ENCODE measurements at places on chromosomes 13 and 19. TPM values are rescaled to one million over a fixed set of nuclear protein-coding genes. Genes with fewer than 3 reads are reported as not detected.

- DNase-seq: no peak
These were observed 18.2 kb downstream of the IL17D start for GRCh38 chr13:20721454-20722357.

GRCh38 chr13:76620036-76620435, 266.2 kb downstream of the KCTD12 start:
- no peak for DNase-seq

DNA sequence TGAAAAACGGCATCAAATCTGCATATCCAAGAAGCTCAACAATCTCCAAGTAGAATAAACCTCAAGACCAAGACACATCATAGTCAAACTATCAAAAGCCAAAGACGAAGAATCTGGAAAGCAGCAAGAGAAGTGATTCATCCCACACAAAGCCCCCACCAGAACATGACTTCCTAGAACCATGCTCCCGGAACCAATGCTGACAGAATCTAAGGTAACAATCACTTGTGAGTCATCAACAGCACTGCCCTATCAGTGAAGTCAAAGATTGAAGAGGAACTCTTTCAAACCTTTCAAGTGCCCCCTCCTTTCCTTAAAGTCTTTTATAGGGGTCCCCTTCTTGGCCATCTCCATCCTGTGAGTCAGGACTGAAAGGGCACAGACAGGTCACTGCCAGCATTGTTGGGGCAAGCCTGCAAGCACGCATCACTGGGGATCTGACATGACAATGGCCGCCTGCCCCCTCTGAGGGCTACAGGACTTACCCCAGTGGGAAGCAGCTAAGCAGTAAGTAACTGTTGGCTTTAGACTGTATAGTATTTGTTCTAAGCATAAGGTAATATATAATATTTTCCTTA, at the start of gene CCDC70:
TSS of gene CCDC70 (plus strand) at position 247 of the 578 bp plus-strand sequence. CDS start 3,443 bp downstream, outside the sequence.
- no peak for DNase-seq

DNA sequence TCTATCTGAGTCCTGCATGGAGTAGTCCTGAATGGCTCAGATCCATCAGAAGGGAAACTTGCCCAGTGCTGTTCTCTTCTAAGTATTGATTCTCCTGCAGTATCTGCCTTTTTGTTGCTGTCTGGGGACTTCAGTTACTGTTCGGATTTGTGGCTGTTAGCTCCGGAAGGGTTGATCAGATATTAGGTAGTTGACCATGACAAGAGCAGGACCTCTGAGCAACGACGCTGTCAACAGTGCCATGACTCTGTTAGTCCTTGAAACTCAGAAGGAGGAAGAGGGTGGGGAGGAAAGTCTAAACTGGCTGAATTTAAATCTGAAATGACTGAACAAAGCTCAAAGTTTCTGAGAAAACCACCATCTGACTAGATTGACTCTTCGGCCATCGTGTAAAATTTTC, 42.2 kb downstream of the CCNE1 start:
- no peak for DNase-seq

GRCh38 chr13:99469041-99469440, 32.2 kb upstream of the TM9SF2 start:
- DNase-seq: no peak

GRCh38 chr13:44404261-44405132, 30.9 kb downstream of the SERP2 start:
- DNase-seq: no peak

Gene TMEM59L
- 2.0 TPM for total RNA-seq

- no peak for DNase-seq
These were observed 5.3 kb upstream of the ZNF583 start for GRCh38 chr19:56398809-56399208.

DNA sequence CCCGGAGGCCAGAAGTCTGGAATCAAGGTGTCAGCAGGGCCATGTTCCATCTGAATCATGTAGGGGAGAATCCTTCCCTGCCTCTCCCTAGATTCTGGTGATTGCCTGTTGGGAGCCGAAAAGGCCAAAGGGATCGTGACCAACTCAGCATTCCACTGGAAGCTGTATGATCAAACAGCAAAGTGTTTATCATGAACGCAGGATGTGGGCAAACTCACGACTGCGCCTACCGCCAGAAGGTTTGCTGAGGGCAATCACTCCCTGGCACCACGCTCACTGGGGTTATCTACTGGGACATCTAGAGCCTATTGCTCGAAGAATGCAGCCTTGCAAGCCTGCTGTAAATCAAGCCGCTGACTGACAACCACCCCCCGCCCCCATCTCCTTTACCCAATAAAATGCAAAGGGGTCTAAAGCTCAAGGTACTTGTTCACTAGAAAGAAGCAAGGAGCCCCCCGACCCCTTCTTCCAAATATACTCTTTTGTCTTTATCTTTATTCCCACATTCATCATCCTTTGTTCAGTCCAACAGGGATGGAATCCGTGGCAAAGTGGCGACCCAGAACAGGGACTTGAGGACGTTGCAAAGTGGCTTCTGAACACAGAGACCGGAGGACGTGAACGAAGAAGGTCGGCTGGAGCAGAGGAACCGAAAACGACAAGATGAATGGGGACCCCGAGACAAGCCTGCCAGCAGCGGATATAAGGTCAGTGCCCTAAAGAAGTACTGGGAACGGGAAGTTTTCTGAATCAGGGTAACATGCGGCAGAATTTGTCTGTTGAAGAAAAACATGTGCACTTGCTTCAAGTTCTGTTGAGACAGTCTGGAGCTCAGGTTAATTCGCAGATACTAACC, 16.8 kb downstream of the CLEC4M start:
- DNase-seq: no peak
